ENCODE measurements at places on chromosomes 16 and 17. TPM values are rescaled to one million over a fixed set of nuclear protein-coding genes. Genes with fewer than 3 reads are reported as not detected.

NPIPA5 gene
- total RNA-seq = not detected

PITPNM3 gene
- total RNA-seq = 5.3 TPM

SOST gene
- total RNA-seq = 0.22 TPM

MMP28 gene
- 4.2 TPM for total RNA-seq

KRT16 gene
- total RNA-seq = 0.66 TPM

RPGRIP1L gene
- total RNA-seq = 28.3 TPM

IGFBP4 gene
- total RNA-seq = 182 TPM

PDIA2 gene
- total RNA-seq = 2.1 TPM

RAPGEFL1 gene
- total RNA-seq = 16.2 TPM

RNF112 gene
- 5.4 TPM for total RNA-seq

CASKIN1 gene
- 7.3 TPM for total RNA-seq

TRPV2 gene
- total RNA-seq = 11.9 TPM

MLKL gene
- 5.1 TPM for total RNA-seq

SPATA22 gene
- total RNA-seq = 1.8 TPM

TP53TG3B gene
- total RNA-seq = not detected

MFAP4 gene
- total RNA-seq = 84.2 TPM

STX1B gene
- 9.1 TPM for total RNA-seq

CPNE7 gene
- 2.0 TPM for total RNA-seq

LIMD2 gene
- 23.4 TPM for total RNA-seq

CD300LB gene
- 0.71 TPM for total RNA-seq

GPRC5C gene
- total RNA-seq = 23.6 TPM

SBK1 gene
- 19.0 TPM for total RNA-seq

ATXN1L gene
- 21.8 TPM for total RNA-seq

CFAP52 gene
- 0.66 TPM for total RNA-seq

HSPB9 gene
- total RNA-seq = not detected

EPX gene
- total RNA-seq = not detected

SYNGR3 gene
- total RNA-seq = 6.5 TPM

OR4D1 gene
- total RNA-seq = not detected

PRSS21 gene
- total RNA-seq = not detected

HOXB4 gene
- total RNA-seq = not detected

LRRC75A gene
- total RNA-seq = 12.1 TPM

CHST4 gene
- total RNA-seq = 0.44 TPM

FAM117A gene
- total RNA-seq = 12.3 TPM

DHX58 gene
- total RNA-seq = 6.3 TPM

G6PC1 gene
- not detected for total RNA-seq

PRMT7 gene
- total RNA-seq = 91.5 TPM

KRTAP3-3 gene
- not detected for total RNA-seq

ZNF207 gene
- total RNA-seq = 302 TPM

CCL7 gene
- not detected for total RNA-seq

PROCA1 gene
- total RNA-seq = 5.4 TPM

KRT17 gene
- total RNA-seq = 39.9 TPM

NLRC3 gene
- 0.71 TPM for total RNA-seq

DLX3 gene
- 0.33 TPM for total RNA-seq

RNU2-1 gene
- not detected for total RNA-seq

CUEDC1 gene
- 37.1 TPM for total RNA-seq

GP1BA gene
- total RNA-seq = 0.22 TPM

ERAL1 gene
- 32.9 TPM for total RNA-seq

KRT33A gene
- total RNA-seq = not detected
